GM12878 (cell line): ENCODE measurements at places on chromosomes 7 and 10. TPM values are rescaled to one million over a fixed set of nuclear protein-coding genes. Genes with fewer than 3 reads are reported as not detected.

MUC12 gene
- 1.7 and 2.6 TPM in 2 replicates for total RNA-seq

DNA sequence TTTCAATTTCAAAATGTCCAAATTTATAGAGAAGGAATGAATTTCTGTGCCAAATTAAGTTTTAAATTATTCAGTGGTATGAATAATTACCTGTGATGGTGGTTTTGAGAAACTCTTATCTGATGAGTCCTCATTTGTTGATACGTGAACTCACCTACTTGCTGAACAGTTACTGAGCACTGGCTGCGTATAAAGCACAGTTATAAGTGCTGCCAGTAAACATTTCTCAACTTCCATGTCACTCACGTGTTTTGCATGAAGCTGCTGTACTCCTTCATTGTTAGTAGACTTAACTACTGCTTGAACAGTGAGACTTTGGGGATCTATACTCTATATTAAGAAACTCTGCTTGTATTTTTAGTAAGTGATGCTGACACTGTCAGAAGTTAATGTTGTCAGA, 269.1 kb upstream of the FZD8 start:
- no peak for DNase-seq

SH2D4B gene
- total RNA-seq, result 0.13 and 0.19 TPM in 2 replicates

DNA sequence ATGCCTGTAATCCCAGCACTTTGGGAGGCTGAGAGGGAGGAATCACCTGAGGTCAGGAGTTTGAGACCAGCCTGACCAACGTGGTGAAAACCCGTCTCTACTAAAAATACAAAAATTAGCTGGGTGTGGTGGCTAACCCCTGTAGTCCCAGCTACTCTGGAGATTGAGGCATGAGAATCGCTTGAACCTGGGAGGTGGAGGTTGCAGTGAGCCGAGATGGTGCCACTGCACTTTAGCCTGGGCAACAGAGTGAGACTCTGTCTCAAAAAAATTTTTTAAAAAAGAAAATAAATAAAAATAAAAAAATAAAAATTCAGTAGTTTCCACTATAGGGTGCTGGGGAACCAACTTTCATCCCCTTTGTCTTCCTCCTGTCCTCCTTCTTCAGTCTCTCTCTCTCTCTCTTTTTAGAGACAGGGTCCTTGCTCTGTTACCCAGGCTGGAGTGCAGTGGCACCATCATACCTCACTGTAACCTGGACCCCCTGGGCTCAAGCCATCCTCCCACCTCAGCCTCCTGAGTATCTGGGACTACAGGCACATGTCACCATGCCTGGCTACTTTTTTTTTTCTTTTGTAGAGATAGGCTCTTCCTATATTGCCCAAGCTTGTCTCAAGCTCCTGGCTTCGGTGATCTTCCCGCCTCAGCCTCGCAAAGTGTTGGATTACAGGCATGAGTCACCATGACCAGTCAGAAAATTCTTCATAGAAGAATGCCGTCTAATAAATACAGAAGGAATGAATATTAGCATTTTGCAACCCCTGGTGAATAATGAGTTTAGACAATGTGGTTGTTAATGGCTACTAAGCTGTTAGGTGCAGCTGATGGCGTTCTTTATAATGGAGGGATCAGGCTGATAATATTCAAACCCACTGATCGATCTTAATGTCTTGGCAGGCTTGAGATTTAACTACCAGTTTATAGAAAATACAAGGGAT, 20.6 kb downstream of the RBM20 start:
- no peak for DNase-seq

LIPJ gene
- 0.11 TPM in 1 of 2 replicates, not detected in the other for total RNA-seq

- no peak for DNase-seq
Observed at GRCh38 chr10:95872158-95872711, 35.5 kb upstream of the CC2D2B start.

FGF8 gene
- not detected in 2 replicates for total RNA-seq

BTBD16 gene
- not detected in 2 replicates for total RNA-seq

- peak; percentile 46 for DNase-seq
Observed at GRCh38 chr7:120927454-120928103, 23.0 kb upstream of the ING3 start.

RBP4 gene
- total RNA-seq, result 1.2 and 2.0 TPM in 2 replicates

DNA sequence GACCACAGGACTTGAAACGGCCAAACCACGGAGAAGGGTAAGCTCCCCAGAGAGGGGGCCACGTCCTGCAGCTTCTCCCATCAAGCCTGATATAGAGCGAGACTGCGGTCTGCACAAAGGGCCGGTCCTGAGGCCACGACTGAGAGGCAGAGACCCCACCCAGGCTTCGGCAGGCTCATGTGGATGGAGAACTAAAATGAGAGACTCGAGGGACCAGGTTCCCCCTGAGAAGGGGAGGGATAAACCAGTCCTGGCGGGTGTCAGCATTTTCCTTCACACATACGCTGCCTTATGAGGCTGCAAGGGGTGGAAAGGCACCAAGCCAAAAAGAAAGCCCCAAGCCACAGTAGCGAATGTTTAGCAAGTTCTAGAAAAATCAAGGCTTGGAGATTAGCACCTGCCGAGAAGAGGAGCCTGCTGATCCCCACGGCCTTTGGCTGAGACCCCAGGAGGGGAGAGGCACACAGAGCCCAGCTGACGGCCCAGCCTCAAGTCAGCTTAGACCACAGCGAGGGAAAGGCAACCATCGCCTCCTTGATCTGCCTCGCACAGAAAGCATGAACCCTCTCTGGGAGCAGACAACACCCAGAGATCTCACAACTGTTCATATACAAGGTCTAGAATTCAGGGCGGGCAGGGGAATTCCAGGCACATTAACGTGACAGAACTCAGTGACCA, 92.6 kb upstream of the RNF32 start:
- peak; percentile 42 for DNase-seq

DNA sequence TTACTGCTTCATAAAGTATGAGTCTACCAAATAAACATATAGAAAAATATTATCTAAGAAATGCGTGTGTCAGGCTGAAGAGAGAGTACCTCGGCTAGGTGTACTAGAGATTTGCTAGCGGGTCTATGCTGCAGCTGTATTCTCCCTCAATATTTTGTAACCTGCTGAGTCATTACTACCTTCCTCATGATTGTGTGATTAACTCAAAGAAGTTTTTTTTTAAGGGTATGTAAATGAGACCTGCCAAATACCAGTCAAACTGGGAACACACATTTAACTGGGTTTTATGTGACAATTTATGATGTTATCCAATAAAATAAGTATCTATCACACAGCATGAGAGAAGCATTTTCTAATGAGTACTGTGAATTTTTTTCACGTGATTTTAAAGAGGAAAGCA, 180.4 kb downstream of the RNF133 start:
- no peak for DNase-seq

- no peak for DNase-seq
Observed at GRCh38 chr10:123299598-123299997, 145.4 kb downstream of the BUB3 start.

- no peak for DNase-seq
Observed at GRCh38 chr7:26398427-26398755, 106.7 kb downstream of the SNX10 start.

GRCh38 chr7:45081670-45081974, 7.1 kb downstream of the NACAD start:
- DNase-seq, result no peak
